ENCODE measurements at places on chromosomes 1 and 21.
A peak's percentile ranks its signal among the peaks of the same experiment; 100 is the strongest.

GRCh38 chr1:100348549-100349144 is 3.7 kb upstream of the CDC14A start:
- DNase-seq: no peak

DNA sequence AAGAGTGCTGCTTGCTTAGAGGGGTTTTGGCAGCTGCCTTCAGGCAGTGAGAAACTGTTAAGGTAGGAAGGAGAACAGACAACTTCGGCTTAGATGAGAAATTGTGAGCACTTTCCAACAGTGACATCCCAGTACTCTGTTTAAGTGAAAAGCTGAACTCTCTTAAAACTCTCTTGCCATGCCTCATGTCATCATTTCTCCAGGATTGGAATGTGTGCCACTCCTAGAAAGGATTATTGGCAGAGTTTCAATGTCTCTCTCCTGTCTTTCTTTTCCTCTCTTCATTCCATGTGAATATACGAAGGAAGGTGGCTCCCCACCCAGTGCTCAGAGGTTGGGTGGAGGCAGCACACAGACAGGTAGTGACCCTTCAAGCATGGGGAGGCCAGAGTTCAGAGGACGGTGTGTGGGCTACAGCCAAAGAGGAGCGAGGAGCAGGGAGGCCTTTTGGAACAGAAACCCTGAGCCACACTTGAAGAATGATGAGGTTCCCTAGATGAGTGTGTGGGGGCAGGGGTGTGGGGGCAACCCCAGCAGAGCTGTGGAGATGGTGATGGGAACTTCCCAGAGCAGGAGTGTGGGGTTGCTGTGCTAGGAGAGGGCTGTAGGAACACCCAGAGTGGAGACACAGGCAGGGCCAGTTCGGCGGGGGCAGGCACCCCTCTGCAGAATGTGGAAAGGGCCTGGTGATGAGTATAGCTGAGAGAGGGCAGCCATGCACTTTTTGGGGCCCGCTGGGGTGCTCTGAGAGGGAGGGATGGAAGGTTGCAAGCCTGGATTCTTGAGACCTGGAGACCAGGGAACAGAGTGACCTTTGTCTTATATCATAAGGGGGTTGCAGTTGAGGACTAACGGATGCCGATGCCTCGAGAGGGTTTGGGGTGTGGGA is 58.8 kb downstream of the GALNT2 start:
- DNase-seq: peak; percentile 55

DNA sequence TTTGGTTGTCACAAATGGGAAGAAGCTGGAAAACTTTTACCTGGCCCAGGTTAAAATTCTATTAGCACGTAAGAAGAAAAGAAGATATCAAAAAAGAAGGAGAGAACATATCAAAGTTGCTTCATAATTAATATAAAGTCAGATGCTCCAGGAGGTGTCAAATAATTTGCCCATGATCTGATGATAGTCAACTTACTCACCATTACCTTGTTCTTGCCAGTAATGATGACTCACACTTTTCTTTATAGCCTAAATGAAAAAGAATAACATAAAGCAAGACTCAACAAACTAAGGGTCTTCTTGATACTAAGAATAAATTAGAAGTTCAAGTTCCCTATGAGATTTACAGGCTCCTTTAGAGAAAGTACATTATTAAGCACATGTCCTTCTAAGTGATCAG is 580.4 kb downstream of the TTLL7 start:
- no peak for DNase-seq

DNA sequence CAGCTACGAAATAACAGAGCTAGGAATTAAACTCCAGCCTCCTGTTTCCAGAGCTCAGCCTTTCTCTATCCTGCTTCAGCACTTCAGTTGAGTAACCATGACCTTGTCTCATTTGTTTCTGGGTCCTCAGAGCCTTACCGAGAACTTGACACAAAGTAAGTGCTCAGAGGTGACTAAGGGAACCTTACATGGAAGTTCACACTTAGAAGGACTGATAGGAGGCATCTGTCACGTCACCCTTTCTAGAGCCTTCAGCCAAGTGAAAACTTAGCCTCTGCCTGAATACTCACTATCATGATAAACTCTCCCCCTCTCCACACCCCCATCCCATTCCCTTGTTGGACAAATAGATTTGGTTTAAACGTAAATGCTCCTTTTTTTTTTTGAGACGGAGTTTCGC is 9.8 kb upstream of the LUZP1 start:
- DNase-seq: no peak

DNA sequence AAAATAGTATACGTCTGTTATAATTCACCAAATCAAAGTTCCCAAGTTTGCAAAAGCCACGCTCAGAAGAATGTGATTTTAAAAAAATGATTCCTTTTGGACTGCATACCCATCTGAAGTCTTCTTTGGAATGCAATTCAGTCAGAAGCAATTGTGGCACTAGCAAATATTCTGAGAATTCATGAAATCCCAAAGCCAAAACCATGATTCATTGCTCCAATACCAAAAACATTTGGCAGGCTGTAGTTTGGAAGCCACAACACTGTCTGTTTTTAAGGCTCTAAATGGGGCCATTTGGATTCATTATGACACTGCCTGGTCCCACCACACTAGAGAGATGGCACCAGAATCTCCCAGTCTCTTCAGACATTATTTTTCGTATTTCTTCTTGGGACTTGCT is 21.8 kb upstream of the LRRC53 start:
- DNase-seq: no peak

- no peak for DNase-seq
These were observed 72.8 kb downstream of the CNST start for GRCh38 chr1:246638941-246639655.

GRCh38 chr1:214349008-214349407 is 68.0 kb downstream of the SMYD2 start:
- no peak for DNase-seq

DNA sequence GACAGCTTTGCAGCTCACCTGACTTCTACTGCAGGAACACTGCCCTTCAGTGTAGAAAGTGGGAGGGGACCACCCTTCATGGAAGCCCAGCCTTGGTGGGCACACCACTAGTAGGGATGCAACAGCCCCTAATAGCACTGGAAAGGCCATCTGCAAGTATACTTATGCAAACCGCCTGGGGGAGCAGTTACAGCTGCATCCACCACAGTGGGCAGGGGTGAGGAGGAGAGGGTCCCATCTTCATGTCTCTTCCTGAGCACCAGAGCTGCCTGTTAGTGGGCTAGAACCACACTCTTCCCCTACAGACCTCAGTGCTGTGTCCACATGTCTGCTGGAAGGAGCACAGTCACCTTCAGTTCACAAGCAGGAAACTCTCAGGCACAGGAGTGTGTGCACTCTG is 66.2 kb upstream of the LHX8 start:
- DNase-seq: no peak

GRCh38 chr1:244762629-244763028 is 72.8 kb upstream of the COX20 start:
- DNase-seq: no peak

DNA sequence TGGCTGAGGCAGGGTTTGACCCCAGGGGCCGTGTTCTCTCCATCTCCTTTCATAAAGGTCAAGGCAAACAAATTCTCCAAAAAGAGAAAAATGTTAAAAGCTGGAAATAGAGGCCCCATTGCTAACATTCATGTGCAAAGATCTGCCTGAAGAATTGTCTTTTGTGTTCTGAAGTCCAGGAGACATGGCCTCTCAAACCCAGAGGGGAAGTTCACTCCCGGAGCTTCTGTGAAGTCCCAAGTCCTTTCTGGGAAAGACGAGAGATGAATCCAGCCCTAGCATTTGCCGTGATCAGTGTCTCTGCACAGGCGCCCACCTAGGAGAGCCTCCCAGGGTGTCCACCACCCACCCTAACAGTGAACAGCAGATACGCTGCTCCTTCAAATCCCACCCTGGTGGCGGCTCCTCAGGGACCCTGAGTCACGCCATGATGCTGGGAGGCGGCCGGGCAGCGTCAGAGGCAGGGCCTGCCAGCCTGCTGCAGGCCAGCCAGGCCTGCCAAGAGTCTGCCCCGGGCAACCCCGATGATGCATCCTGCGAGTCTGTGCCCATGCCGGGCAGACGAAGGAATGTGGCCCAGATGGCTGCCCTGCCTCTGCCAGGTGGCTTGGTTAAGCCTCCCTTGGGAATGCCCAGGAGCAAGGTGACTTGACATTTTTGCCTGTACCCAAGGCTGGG is 5.2 kb upstream of the C2CD2 start:
- no peak for DNase-seq

DNA sequence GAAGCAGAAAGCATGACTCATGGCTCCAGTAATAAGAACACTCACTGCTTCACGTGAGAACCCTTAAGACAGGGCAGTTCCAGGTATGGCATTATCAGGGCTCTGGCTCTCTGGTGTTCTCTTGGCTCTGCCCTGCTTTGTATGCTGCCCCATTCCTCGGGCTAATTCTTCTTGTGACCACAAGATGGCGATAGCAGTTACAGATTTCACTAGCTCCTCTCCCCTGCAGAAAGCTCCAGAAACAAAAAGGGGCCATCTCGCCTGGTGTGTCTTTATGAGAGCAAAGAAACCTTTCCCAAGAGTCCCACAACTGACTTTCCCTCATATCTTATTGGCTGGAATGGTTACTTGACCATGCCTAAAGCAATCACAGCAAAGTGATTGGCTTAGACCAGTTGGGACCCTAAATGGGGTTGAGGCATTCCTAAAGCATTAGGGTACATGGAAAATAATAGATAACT is 60.1 kb downstream of the F3 start:
- peak; percentile 80 for DNase-seq

DNA sequence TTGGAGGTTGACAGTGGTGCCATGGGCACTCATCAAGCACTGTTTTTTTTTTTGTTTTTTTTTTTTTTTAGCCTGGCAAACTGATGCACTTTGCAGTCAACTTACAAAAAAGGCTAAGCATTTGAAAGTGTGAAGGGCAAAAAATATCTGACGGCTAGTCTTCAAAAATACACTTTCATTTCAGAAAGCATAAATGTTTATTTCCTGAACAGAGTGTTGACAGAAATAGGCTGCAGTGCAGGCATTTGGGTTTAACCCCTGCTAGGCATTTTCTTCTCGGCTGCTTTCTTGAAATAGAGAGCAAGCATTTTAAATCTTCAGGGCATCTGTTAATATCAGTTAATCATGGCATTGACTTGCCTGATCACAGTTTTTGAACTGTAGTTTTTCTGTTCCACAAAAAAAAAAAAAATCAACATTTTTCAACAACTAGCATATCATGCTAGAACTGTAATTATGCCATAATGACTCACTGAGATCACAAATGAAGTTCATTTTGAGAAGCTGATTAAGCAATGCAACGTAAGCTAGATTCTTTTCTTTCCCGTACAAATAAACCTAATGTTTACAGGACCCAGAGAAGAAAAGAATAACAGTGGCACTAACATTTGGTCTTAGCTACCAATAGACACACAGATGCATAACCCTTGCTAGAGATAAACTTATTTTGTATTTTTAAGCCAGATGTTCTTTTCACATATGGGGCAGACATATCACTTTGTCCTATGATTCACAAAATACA is 100.4 kb upstream of the USH2A start:
- no peak for DNase-seq

GRCh38 chr1:248316796-248317195 is 7.6 kb downstream of the OR2M7 start:
- no peak for DNase-seq

All from suppressor macrophage treated with lipopolysaccharide for 1 hour (primary cell).